Camera-type eye (tissue), 1 donor: ENCODE measurements at places on chromosomes 13 and 19. TPM values are rescaled to one million over a fixed set of nuclear protein-coding genes. Genes with fewer than 3 reads are reported as not detected.

The CEACAM7 gene
- 3.4 TPM for total RNA-seq

The LHB gene
- total RNA-seq = not detected

The NANOS3 gene
- total RNA-seq = 1.0 TPM

The DIAPH3 gene
- total RNA-seq = 5.8 TPM

The KLF1 gene
- 2.1 TPM for total RNA-seq

The PEG3 gene
- total RNA-seq = 79.8 TPM

The ONECUT3 gene
- total RNA-seq = 0.55 TPM

The SEMA6B gene
- 13.1 TPM for total RNA-seq

The SHC2 gene
- 22.5 TPM for total RNA-seq

The OPA3 gene
- total RNA-seq = 4.4 TPM
